ENCODE measurements at places on chromosomes 11 and 22.
A peak's percentile ranks its signal among the peaks of the same experiment; 100 is the strongest.

GRCh38 chr22:17302616-17303015, 66.6 kb upstream of the CECR2 start:
- no peak for DNase-seq

DNA sequence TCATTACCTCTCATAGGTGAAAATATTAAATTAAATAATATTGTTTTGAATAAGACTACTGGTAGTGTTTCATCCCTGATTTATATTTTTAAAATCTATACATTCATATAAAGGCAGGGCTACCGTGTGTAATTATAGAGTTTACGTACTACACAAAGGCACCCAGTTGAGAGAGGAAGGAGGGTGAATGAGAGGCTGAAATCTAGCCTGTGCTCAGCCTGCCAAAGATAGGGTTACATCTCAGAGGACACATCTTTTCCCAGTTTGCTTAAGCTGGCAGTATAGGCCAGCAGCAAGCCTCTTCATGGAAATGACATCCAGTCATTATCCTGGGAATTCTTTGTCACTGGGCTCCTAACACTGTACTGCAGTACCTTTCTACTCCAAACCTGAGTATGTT, 7.5 kb upstream of the B3GNT6 start:
- DNase-seq: no peak

- peak; percentile 100 for DNase-seq
Observed at GRCh38 chr22:35589071-35589755, 27.9 kb downstream of the MB start.

DNA sequence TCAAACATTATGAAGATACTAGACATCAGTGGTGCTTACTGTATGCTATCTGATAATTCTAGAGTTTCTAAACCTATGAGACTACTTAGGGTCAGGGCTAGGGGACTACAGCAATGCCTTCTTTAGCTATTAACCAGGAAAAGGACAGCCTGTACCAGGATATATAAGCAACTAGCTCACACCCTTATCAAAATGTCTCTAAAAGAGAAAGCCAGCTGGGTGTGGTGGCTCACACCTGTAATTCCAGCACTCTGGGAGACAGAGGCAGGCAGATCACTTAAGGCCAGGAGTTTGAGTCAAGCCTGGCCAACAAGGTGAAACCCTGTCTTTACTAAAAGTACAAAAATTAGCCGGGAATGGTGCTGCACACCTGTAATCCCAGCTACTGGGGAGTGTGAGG, 55.8 kb downstream of the RAB6A start:
- DNase-seq: no peak

GRCh38 chr11:120096369-120097191, 41.3 kb downstream of the TRIM29 start:
- no peak for DNase-seq

- DNase-seq: no peak
Observed at GRCh38 chr11:23519194-23519593, 658.9 kb upstream of the CCDC179 start.

- DNase-seq: no peak
Observed at GRCh38 chr22:39130152-39130704, 22.3 kb downstream of the CBX7 start.

DNA sequence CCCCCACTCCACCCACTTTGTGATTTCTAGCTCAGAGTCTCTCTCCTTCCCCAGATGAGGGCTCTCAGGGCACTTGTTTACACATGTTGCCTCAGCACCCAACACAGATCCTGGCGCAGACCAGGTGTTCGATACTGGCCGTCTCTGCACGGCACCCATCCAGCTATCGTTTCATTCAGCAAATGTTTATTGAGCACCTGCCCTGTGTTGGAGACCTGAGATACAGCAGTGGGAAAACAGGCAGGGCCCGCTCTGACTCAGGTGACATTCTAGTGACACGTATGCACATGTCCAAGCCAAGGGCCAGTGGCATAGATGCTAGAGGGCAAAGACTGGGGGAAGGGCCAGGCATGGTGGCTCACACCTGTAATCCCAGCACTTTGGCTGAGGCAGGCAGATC, 71.9 kb downstream of the NFAM1 start:
- no peak for DNase-seq

Data from EH (cell line).